Inflammatory macrophage (primary cell): ENCODE measurements at places on chromosomes 2 and 18.

DNA sequence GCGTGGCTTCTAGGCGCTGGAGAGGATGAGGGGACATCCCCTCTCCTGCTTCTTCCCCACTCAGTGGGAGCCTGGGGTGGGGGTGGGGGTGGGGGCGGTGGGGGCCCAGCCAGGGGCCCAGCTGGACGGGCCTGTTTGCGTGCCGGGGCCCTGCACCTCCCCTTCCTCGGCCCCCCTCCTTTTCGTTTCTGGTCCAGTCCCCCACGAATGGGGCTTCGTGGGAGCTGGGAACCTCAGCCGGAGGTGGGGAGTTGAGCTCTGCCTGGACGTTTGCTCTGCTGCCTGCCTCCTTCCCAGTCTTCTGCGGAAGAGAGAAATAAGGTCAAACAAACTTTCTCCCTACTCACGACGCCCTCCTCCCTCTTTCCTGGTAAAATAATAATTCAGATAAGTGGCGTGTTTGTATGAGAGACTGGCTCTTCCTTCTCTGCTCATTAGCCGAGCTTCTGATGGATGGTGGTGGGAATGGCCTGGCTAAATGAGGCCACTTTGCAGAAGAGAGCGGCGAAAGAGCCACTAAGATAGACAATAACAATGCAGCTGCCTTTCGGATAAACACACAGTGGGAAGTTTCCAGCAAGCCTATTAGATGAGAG is 782 bp downstream of the MTA3 start:
- DNase-seq: peak; percentile 6

- DNase-seq: no peak
These were observed 17.8 kb downstream of the RASGRP3 start for GRCh38 chr2:33494155-33494779.

- DNase-seq: no peak
These were observed 100.1 kb downstream of the LRP1B start for GRCh38 chr2:142030735-142031134.

DNA sequence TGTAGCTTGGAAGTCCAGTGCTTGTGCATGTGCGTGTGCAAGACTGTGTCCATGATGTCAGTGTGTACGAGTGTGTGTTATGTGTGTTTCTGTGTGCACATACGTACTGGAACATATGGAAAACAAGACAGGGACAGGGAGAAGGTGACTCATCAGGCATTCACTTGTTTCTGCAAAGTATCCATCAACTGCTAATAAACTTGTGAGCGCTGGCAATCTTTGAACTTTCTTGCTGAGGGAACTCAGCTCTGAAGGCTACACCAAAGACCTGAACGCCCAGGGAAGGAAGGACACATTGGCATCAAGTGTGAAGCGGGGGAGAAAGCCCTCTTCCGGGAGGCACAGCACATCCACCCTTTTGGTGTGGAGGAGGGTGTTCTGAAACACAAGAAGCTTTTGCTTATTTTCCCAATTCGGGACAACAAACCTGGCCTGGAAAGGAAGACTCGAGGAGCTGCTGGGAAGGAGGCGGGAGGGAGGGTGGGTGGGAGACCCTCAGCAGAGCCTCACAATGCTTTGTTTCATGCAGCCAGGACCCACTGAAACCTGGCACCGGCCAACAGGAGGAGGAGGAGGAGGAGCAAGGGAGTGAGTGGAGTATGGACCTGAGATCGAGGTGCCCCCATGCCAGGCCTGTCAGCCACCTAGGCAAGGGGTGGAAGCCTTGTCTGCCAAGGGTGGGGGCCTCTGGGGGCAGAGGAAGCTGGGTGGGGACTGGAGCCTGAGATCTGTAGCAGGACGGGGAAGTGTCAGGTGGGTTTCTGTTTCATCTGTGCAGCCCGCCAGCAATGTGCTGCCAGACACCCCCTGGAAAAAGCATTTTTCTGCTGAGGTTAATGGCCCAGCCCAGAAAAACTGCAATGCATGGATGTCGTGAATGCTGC is 26.8 kb downstream of the SMAD7 start:
- DNase-seq: no peak

GRCh38 chr2:24461685-24462084 is 29.4 kb upstream of the NCOA1 start:
- DNase-seq: peak; percentile 40

GRCh38 chr2:8710951-8711350 is 29.1 kb downstream of the ID2 start:
- DNase-seq: no peak

GRCh38 chr2:178732913-178733312 is 74.3 kb downstream of the TTN start:
- no peak for DNase-seq

DNA sequence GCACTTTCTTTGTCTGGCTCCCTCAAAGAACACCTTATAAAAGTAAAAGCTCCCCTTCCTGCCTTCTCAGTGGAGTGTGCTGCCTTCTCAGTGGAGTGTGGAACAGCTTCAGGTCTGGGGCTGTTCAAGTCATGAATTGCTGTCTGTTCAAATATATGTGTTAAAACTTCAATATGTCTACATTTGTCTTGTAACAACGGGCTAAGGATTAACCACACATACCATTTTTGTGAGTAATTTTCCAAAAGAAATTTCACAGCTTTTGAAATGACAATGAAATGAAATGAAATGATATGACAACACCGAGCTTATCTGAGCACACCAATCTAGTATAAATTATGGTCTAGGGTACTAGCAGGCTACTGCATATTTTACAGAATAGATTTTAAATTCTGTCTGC is 42.9 kb downstream of the CABYR start:
- DNase-seq: no peak

DNA sequence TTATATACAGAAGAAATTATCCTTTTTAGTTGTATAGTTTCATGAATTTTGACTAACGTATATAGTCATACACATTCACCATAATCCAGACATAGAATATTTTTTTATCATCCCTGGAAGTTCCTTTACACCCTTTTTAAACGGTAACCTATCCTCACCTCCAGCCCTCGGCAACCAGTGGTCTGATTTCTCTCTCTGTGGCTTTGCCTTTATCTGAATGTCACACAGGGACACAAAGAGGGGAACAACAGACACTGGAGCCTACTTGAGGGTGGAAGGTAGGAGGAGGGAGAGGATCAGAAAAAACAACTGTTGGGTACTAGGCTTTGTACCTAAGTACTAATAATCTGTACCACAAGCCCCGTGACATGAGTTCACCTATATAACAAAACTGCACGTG is 191.9 kb downstream of the MC4R start:
- no peak for DNase-seq

GRCh38 chr18:7877609-7878008 is 310.5 kb downstream of the PTPRM start:
- DNase-seq: no peak

DNA sequence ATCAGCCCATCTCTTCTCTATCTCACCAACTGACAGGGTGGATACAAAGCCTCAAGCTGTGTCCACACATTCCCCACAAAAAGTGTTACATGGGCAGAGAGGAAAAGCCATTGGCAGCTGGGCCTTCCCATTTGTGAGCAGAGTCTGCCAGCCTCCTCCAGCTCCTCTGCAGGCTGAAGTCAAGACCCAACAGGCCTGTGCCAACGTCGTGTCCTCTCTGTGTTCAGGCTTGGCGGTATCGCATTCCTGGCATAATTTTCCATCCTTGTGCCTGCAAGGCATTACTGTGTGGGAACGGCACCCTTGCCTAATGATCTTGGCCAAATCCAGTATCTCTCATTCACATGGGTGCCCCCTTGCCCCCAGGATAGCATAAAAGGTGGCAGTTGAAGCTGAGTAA is 41.5 kb upstream of the APCDD1 start:
- DNase-seq: no peak

DNA sequence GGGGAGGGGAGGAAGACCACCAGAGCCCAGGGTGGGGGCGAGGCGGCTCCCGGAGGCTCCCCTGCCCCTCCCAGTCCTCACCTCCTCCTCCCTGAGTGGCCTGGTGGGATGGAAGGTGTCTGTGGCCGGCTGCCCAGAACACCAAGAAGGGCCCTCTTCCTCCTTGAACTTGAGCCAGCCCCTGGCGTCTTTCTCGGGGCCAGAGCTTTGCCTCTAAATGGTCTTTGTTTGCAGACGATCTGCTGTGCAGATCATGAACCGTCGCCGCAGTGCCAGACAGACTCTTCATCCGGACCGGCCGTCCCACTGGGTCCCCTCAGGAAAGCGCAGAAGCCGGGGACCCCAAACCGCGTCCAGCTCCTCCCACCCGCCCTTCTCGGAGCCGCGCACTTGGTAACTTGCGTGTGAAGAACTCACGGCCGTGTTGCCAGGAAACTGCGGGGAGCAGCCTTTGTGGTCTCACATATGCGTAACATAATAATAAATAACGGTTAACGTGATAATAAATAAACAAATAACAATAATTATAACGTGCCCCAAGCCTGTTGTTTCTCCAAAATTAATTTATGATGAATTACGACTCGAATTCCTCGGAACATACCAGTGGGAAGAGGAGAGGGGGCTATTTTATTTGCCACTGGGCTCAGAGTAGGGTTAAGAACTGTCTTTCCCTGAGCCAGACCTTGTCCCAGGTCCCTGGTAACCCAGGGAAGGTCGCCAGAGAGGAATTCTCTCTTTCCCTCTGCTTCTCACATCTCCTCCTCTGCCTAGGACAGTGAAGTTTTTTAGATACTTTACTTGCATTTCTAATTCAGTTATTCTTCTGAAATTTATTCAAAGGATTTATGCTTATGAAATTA is 41.0 kb downstream of the PTGR3 start:
- DNase-seq: no peak

GRCh38 chr2:180872255-180872654 is 108.2 kb upstream of the UBE2E3 start:
- no peak for DNase-seq

GRCh38 chr2:213122725-213123124 is 28.7 kb downstream of the IKZF2 start:
- no peak for DNase-seq

- DNase-seq: peak; percentile 78
These were observed 326.1 kb downstream of the PARD3B start for GRCh38 chr2:204871231-204871953.

DNA sequence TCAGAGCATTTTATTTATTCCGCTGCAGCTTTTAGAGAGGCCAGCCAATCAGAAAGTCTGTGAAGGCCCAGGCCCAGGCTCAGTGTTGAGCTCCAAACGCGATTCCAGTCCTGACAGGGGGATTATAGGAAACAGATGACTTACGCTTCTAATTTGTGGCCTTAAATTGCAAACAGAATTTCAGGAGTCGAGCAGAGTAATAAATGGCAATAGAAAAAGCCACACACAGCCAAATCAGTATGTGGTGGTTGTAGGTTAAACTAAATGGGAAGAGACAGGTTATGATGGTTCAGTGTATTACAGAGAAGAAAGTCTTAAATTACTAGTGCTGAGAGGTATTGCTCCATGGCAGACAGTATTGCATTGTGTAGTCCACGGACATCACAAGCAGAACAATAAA is 131.0 kb upstream of the ZEB2 start:
- no peak for DNase-seq

DNA sequence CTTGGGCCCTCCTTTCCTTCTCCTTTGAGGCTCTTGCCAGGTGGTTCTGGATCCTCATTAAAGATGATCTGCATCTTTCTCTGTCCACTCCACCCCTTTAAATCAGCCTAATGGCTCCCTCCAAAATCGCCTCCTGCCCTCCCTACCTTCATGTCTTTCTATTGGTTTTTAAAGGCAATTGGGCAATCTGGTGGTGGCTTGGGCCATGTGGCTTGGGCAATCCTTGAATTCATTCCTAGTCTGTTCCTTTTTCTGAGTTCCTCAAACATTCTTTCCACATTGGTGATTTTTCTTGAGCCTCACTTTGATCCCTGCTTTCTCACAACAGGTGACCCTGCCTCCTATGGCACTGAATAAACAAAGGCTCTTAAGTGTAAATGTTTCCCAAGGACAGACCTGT is 266.2 kb upstream of the REV1 start:
- peak; percentile 83 for DNase-seq

GRCh38 chr2:235958931-235959410 is 209.2 kb downstream of the GBX2 start:
- DNase-seq: no peak

- no peak for DNase-seq
These were observed 159.0 kb upstream of the RASGRP3 start for GRCh38 chr2:33317369-33318007.

DNA sequence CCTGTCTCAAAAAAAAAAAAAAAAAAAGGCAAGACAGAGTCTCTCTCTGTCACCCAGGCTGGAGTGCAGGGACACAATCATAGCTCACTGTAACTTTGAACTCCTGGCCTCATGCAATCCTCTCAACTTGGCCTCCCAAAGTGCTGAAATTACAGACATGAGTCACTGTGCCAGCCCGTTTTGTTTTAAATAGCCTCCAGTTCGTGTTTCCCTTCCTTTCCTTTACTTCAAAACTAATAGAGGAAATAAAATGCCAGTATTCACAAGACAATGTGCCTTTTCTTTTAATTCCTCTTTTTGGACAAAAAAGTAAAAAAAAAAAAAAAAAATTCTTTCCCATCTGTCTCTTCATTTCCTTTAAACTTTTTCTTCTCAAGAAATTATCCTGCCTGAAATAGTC is 54.5 kb upstream of the ACMSD start:
- peak; percentile 87 for DNase-seq

GRCh38 chr2:40178171-40178778 is 273.6 kb downstream of the SLC8A1 start:
- no peak for DNase-seq
